Activated naive CD4-positive, alpha-beta T cell (primary cell): ENCODE measurements at places on chromosomes 5 and 9.

DNA sequence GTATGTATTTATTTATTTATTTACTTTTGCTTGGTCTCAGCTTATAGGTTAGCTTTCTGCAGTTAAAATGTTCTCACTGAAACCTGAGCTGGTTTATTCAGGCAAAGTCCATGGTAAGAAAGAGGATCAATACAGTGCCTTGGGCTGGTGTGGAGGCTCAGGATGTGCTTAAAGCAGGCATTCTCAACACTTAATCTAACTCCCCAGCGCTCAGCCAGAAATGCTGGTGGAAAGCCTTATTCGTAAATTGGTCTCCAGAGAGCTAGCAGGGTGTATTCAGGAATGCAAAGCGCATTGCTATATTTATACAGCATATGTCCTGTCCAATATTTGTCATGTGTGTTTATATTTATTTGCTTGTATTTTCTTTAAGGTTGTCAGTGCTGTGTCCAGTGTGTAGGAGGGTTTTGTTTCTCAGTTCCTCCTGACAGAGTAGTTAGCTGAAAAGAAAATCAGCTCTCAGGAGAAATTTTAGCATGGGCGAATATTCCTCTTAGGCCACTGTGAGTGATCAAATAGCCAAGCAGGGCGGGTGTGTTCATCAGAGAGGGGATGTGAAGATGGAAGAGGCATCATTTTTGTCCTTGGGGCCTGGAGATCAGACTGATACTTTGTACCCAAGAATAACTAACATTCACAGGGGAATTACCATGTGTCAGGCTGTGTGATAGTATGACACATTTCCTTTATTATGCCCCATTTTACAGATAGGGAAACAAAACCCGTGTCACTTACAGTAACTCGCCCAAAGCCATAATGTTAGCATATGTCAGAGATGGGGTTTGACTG is 65.8 kb downstream of the DOCK2 start:
- DNase-seq = no peak

DNA sequence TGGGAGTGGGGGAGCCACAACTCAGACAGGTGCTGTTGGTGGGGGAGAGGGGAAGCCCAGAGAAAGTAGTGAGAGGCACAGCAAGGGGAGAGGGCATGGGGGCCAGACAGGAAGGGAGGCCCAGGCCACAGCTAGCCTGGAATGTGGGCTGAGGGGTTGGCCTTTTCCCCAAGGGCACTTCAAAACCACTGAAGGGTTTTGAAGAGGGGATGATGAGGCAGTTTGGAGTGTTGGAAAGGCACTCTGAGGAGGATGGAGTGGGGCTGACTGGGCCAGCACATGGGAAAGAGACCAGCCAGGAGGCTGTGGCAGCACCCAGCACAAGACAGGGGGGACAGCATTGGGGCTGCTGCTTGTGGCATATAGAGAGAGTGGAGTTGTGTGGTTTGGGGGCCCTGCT is 3.8 kb downstream of the PSD2 start:
- no peak for DNase-seq

DNA sequence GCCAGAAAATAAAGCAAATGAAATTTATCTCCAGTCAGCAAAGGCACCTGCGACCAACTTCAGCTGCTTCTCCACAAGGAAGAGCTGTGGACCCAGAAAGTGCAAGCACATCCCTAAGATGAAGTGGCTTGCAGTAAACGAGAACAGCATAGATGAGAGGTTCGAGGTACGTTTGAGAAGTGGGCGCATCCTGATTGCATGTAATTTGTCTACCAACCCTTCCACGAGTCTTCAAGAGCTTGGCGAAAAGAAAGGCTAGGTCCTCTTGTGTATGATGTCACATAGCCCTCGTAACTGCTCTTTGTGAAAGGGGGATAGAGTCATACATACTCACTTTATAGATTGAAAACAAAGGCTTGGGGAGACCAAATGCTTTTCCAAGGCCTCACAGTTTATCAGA is 6.0 kb upstream of the LCP2 start:
- DNase-seq = no peak

DNA sequence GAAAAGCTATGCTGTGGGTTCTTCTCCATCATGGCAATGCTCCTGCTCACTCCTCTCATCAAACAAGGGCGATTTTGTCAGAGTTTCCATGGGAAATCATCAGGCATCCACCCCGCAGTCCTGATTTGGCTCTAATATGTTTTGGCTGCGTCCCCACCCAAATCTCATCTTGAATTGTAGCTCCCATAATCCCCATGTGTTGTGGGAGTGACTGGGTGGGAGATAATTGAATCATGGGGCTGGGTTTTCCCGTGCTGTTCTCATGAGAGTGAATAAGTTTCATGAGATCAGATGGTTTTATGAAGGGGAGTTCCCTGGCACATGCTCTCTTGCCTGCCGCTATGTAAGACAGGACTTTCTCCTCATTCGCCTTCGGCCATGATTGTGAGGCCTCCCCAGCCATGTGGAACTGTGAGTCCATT is 163.8 kb downstream of the GADD45G start:
- no peak for DNase-seq

DNA sequence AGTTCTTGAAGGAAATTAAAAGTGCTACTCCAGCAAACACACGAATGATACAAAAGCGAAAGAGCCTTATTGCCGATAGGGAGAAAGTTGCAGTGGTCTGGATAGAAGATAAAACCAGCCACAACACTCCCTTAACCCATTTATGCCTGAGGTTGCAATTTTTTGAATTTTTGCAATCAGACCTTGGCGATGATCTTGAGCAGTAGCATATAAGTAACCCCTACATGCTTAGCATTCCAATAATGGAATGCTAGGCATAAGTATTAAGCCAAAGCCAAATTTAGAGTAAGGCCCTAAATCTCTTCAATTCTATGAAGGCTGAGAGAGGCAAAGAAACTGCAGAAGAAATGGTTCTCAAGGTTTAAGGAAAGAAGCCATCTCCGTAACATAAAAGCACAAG is 153.5 kb downstream of the SLC28A3 start:
- no peak for DNase-seq

DNA sequence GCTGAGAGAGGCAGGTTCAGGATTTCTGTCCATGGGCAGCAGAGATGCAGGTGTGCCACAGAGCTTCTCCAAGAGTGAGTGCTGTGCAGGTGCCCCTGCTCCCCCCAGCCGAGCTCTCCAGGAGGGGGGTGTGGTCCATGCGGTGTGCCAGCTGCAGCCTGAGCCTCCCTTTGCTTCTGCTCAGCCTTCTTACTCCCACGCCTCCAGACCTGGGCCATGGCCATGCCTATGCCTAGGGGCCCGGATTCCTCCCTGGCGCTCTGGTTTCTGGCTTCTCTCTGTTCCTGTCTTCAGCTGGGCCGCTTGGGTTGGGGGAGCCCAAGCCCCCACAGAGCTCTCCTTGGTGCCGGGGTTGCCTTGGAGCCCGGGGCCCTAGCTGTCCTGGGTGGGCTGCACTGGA is 133.3 kb downstream of the CACNA1B start:
- no peak for DNase-seq

- no peak for DNase-seq
Observed at GRCh38 chr9:94903961-94904421, 177.5 kb downstream of the AOPEP start.

- no peak for DNase-seq
Observed at GRCh38 chr9:69745716-69746437, 13.9 kb downstream of the PTAR1 start.

DNA sequence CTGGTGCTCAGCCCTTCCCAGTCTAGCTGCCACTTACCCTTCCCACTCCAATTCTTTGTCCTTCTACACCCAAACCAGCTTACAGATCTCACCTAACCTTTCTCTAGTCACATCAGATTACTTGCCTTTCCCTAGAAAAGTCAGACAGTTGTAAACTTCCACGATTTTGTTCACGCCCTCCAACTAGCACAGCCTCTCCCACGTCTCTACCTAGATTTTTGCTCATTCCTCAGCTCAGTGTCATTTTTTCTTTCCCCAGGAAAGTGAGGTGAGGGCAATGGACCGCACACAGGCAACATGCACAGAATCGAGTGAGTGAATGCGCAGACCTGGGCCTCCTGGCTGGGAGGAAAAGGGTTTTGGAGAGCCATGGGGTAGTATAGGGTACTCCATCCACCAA is 20.9 kb upstream of the PRUNE2 start:
- no peak for DNase-seq

DNA sequence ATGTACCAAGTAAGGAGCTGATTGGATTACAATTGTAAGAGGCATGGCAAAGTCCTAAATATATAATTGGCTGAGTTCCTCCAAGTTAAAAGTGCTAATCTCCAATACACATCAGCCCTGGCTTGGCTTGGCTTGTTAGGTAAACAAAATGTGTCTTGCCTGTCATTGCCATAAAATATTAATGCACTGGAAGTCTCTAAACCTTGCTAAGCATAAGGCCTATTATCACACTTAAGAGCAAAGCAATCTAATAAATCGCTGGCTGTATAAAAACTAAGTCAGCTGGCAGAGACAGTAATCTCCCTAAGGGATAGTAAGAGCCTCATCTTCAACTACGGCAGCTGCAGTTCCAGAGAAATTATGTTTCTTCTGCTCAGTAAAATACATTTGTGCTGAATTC is 418.6 kb upstream of the GRAMD2B start:
- DNase-seq = no peak

GRCh38 chr9:135180586-135180985 is 93.1 kb downstream of the OLFM1 start:
- DNase-seq = no peak

- no peak for DNase-seq
Observed at GRCh38 chr9:74742191-74742790, 145.4 kb downstream of the TRPM6 start.

DNA sequence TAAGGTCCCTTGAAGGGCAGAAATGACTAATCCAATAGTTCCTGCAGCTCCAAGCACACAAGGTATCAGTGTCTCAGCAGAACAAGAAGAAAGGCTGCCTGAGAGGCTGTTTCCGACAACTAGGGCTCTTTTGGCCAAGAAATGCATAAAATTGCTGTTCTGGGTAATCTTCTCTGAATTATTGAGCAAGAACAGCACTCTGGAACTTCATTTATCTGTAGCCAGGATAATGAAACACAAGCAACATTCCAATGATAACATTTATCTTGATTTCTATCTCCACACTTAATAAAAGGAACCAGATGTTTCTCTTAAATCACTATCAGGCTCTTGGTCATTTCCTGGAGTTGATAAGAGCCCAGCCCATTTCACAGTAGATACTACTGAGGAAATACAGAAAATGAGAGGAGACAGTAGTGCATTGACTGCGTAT is 17.0 kb upstream of the AUH start:
- no peak for DNase-seq

DNA sequence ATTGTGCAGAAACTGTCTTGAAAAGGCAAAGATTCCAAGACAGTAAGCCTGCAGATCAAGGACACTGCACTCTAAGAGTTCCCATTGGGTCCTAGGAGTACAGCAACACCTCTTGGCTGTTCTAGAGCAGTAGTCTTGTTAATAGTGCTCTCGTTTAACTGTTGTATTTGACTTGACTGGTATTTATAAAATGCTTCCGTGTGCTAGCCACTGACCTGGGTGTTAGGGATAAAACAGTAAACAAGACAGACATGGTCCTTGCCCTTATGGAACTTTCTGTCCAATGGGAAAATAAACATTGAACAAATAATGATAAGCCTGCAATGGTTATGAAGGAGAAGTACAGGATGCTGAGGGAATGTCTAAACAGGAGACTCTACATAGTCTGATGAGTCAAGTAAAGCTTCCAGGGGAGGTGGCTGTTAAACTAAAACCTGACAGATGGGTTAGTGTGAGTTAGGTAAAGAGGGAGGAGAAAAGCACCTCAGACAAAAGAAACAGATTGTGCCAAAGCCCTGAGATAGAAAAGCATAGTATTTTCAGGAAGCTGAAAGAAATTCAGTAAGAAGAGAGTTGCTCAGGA is 33.3 kb downstream of the TDRD7 start:
- DNase-seq = no peak

DNA sequence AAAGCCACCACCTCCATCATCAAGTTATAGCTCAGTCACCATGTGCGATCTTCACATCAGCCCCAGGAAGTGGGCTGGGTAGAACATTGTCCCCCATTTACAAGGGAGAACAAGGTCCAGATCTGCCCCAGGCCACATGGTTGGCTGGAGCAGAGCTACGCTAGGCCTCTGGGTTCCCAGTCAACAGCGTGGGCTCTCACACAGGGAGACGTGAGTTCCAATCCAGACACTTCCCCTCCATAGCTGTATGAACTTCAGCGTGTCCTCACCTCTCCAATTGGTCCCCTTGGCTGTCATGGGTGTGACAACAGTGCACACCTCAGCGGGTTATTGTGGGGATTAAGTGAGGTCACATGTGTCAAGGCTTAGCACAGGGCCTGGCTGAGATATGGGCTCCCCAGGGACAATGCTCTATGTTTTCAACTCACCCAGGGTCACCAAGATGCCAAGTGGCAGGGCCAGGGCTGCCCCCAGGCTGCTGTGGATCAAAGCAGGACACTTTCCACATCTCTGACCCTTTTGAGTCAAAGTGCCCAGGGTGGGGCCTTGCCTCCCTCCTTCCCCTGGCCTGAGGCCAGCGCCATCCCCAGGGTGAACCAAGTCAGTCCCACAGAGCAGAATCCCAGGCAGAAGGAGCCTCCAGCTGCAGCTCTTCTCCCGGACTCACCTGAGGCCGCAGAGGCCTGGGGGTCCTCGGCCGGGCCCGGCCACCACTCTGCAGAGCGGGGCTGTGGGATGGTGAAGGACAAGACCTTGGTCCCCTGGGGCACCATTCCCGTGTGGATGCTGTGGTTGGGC is 19.8 kb downstream of the AKNA start:
- DNase-seq = no peak

- no peak for DNase-seq
Observed at GRCh38 chr5:131661933-131662332, 26.9 kb upstream of the RAPGEF6 start.

- DNase-seq = no peak
Observed at GRCh38 chr5:22986281-22986680, 133.1 kb upstream of the CDH12 start.

- peak; percentile 34 for DNase-seq
Observed at GRCh38 chr5:463952-464351, 21.0 kb downstream of the EXOC3 start.

GRCh38 chr5:57194653-57195052 is 20.8 kb downstream of the GPBP1 start:
- DNase-seq = no peak

- DNase-seq = no peak
Observed at GRCh38 chr9:5388026-5388819, 48.5 kb upstream of the RLN1 start.

DNA sequence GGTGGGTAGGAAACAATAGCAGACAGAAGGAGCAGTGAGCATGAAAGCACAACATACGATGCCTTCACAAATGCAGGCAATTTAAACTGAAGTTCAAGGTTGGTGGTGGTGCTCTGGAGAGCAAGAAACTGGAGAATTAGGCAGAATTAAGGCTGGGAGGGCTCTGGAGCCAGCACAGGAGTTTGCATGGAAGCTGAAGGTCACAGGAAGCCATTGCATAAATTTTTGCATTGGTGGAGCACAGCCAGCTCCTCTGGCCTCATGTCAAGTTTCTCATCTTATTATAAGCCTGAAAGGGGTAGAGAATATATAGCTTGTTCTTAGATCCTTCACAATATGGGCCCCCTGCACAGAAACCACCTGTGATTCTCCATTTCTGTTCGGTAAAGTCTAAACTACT is 207.4 kb downstream of the PAPPA start:
- no peak for DNase-seq

GRCh38 chr5:76473661-76474060 is 70.6 kb downstream of the IQGAP2 start:
- DNase-seq = peak; percentile 37

- DNase-seq = no peak
Observed at GRCh38 chr5:178196281-178196812, 8.0 kb upstream of the HNRNPAB start.

GRCh38 chr9:91197232-91198181 is 164.2 kb downstream of the AUH start:
- no peak for DNase-seq

GRCh38 chr5:36017622-36018021 is 26.4 kb upstream of the UGT3A1 start:
- DNase-seq = no peak
